NCI-H748 treated with DMSO at 0.1 percent for 48 hours (cell line): ENCODE measurements at places on chromosomes 6 and 20.

DNA sequence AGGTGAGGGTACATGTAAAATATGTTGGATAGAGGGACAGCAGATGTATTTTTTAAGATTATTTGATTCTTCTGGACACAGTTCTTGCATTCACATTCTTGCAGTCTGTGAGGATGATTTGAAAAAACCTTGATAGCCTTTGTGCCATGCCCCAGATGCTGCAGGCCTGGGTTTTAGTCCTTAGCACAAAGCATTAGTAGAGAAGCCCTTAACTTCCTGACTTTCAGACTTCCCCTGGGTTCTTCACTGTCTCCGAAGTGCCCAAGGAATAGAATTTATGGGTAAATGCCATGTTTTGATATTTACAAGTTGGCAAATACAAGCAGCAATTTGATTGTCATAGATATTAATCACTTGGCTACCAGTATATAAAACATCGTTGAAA is 67.6 kb upstream of the SUPT3H start:
- no peak for DNase-seq

GRCh38 chr6:20791074-20791473 is 256.8 kb downstream of the CDKAL1 start:
- no peak for DNase-seq

GRCh38 chr6:37285861-37286311 is 27.9 kb upstream of the TMEM217 start:
- DNase-seq: no peak

DNA sequence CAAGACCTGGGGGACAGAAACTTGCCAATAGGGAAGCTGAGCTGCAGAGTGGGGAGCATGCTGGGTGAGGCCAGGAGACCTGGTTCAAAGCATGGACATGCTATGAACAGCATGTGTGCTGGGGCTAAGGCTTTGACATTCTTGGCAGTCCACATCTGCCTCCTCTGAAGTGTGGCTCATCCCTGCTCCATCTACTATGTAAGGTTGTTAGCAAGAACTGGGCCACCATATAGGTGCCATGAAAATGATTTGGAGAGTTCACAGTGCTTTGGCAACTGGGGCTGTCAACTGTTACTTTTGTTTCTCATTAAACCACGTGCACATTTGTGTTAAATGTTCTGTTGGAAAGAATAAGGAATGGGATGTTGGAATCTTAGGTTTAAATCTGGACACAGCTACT is 311.1 kb downstream of the CDC5L start:
- no peak for DNase-seq

DNA sequence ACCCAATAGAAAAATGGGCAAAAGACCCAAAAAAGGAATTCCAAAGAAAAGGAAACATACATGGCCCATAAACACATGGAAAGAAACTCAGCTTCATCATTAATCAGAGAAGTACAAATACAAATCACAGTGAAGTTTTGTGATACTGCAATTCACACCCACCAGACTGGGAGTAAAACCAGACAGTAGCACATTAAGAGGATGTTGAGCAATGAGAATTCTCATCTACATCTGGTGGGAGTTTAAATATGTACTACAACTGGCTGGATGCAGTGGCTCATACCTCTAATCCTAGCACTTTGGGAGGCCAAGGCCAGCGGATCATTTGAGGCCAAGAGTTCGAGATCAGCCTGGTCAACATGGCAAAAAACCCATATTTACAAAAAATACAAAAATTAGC is 125.7 kb upstream of the PHACTR1 start:
- no peak for DNase-seq

DNA sequence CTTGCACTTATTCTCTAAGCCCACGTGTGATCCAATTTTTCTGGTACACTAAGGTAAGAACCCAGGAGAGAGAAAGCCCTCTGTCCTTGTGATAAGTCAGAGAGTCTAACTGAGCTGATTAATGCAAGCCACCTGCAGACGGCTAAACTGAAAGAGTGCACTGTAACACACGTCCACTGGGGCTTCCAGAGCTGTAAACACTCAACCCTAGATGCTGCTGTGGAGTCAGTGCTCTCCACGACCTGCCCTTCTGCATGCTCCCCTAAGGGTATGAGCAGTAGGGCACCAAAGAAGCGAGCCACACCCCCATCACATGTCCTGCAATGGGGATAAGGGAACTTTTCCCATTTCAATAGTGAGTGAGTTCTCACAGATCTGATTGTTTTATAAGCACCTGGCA is 55.7 kb downstream of the TXLNB start:
- DNase-seq: no peak

GRCh38 chr6:23403460-23403859 is 722.6 kb upstream of the NRSN1 start:
- no peak for DNase-seq

GRCh38 chr20:41524980-41525613 is 93.1 kb downstream of the CHD6 start:
- no peak for DNase-seq

- no peak for DNase-seq
These were observed 6.0 kb downstream of the MLN start for GRCh38 chr6:33797626-33798342.

GRCh38 chr6:42368181-42368580 is 83.5 kb downstream of the TRERF1 start:
- no peak for DNase-seq

GRCh38 chr6:83985715-83986114 is 47.9 kb upstream of the MRAP2 start:
- DNase-seq: no peak

GRCh38 chr6:63272397-63272796 is 47.4 kb downstream of the LGSN start:
- peak; percentile 64 for DNase-seq

- DNase-seq: no peak
These were observed 271.3 kb downstream of the KIF16B start for GRCh38 chr20:16301986-16302385.

DNA sequence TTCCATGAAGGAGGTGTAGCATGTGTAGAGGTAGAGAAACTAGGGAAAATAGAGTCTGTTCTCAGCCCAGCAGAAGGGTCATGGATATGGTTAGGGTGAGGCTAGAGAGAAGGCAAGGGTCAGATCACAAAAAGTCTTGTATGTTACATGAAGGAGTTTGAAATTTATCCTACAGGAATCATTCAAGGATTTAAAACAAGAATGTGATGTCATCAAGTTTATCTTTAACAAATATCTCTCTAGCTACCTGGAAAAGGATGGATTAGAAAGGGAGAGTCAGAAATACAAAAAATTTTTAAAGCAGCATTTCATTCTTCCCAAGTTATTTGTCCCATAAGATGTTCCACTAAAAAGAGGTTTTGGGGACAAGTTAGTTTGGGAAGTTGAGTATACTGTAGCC is 4.4 kb upstream of the CHD6 start:
- no peak for DNase-seq

DNA sequence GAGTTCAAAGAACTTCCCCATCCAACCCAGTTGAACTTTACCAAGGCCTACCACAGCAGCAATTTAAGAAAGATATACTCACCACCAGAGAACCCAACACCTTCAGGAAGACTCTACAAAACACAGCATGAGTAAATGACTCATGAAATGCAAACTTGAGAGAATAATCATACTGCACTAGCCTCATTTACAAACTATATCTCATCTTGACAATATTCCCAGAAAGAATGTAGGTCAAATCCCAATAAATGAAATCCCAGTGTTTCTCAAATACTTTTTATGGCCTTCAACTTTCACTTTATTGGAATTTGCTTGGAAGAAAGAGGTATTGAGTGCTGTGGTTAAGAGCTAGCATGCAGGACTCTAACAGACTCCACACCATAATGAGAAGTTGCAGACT is 60.0 kb downstream of the FYN start:
- no peak for DNase-seq

DNA sequence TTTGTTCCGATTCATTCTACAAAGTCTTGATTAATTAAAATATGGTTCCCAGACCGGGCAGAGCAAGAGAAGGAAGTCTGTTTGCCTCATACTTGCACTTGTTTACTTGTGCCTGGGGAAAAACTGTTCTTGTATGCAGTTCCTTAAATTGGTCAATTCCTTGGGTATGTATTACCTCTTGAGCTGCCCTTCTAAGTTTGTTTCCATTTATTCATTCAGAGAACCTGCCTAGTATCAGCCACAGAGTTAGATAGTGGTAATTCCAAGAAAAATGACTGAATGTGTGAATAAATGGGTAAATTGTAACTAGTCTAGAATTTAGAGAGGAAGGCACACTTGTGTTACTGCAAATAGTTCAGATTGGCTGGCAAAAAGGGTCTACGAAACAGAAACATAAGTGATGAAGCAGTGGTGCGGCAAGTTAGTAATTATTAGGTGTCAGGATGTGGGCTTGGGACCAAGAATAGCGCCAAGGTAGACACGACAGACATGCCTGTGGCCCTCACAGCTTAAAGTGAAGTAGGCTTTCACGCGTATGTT is 525 bp upstream of the MAK start:
- DNase-seq: no peak

GRCh38 chr6:50056242-50056641 is 6.5 kb upstream of the DEFB112 start:
- DNase-seq: no peak

DNA sequence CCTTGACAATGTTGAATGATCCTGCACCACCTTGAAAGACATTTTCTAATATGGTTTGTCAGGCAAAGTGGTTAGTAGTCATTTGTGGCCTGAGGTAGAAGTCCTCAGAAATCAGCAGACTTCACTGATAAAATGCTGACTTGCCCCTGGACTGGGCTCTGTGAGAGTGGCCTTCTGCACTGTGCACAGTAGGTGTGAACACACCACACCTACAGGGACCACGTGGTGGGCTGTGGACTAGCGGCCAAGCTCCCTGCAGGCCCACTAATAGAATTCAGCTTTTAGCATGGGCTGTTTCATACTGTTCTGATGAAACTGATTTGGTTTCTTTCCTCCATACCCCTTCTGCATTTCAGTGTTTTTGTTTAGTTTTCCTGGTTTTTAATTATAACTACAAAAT is 7.3 kb downstream of the BPHL start:
- DNase-seq: no peak
